ENCODE measurements at places on chromosomes 2 and 18.

GRCh38 chr18:34957864-34958259, 83.4 kb upstream of the MAPRE2 start:
- DNase-seq: no peak

DNA sequence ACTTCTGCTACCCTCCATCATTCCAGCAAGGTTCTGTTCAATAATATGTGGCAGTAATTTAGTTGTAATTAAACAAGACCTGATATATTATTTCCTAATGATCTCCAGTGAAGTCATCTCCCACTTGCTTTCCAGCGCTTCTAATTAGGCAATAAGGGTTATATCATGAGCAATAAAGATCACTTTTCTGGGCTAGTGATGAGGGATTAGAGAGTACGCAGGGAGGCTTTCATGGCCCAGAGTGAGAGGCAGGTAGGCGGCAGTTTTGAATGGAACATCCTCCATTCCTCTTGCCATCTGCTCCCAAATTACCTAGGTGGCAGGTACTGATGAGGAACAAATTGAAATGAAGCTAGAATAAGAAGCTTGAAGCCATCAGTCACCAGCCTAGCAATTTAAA, 358.1 kb upstream of the SYT4 start:
- no peak for DNase-seq

DNA sequence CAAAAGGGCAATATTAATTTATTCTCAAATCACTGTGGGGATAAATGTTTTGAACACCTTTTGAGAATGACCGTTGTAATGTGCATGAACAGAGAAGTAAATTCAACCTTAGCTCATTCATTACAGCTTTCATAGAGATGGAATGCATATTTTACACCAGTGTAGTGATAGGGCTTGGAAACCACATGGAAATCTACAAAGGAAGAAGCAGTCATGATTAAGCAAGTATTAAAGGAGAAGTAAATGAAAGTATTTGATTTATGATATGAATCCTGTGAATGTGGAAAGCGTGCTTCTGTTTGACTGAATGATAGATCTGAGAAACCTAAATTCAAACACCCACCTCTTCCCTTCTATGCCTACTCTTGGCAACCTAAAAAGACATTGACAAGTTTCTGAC, 64.7 kb downstream of the CDH7 start:
- DNase-seq: no peak

GRCh38 chr2:158999458-158999857, 31.0 kb downstream of the TANC1 start:
- DNase-seq: no peak

- DNase-seq: no peak
Observed at GRCh38 chr2:8538931-8539621, 142.8 kb upstream of the ID2 start.

DNA sequence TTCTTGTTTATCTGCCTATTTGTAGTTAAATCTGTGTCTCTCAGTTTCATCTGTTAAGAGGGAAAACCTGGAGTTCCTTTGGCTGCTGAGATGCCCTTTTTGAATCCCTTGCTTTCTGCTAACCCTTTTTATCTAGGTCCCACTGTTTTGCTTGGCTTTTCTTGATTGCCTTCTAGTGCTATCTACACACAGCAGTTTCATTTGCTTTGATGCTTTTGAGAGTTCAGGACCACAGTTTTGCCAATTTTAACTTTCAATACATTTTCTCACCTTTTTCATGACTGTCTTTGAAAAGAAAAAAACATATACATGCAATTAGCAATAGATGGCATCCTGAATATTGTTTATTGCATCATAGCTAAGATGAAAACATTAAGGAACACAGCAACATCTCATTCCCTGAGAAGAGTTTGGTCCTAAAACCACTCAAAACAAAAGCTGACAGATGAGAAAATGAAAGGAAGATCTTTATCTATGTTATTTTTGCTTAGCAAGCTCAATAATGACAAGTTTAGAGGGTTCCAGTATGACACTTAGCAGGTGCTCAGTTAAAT, 241.4 kb upstream of the MEX3C start:
- DNase-seq: no peak

- no peak for DNase-seq
Observed at GRCh38 chr2:47029737-47030524, 114.3 kb upstream of the MCFD2 start.

- DNase-seq: no peak
Observed at GRCh38 chr2:54122171-54122935, 6.9 kb downstream of the ACYP2 start.

- DNase-seq: no peak
Observed at GRCh38 chr2:241199897-241200821, 11.7 kb downstream of the ANO7 start.

DNA sequence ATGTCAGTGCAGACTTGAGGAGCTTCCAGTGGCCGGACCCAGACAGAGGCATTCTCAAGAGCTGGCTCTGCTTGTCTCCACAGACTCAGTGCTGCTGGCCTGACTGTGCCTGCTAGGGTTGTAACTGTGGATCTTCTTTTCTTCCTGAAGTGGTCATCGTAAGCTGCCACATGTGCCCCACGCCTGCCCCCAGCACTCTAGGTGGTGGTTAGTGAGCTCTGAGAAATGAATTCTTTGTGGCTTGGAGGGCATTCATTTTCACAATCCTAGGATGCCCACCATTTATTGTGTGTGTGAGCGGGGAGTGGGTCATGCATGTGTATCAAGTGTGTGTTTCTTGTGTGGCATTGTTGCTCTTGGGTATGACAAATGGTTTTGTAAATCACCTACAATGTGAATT, 23.1 kb downstream of the RAB12 start:
- DNase-seq: no peak

- DNase-seq: no peak
Observed at GRCh38 chr2:205739620-205740019, 57.3 kb downstream of the NRP2 start.

- no peak for DNase-seq
Observed at GRCh38 chr2:795531-796041, 118.4 kb upstream of the TMEM18 start.

GRCh38 chr2:180653481-180653880, 326.9 kb upstream of the UBE2E3 start:
- DNase-seq: no peak

DNA sequence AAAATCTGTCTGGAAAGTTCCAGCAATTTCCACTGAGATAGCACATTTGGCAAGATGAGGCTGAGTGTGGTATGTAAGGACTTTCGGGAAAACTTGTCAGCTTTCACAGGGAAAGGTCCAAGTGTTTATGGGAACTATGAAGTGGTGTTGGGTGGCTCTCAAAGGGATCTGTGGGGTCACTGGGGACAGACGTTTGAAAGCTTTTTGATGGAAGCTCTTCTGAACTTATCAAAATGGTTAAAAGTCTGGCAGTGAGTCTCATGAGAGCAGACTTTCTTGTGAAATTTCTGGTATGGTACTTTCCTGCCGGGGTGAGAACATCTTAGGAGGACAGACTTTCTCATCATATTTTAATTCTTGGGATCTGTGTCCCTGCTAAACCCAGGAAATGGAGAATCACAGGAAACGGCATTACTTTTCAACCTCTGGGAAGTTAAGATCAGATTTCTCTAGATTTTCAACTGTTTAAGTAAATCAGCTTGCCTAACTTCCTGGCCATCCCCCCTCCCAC, 546.3 kb upstream of the ZEB2 start:
- no peak for DNase-seq

DNA sequence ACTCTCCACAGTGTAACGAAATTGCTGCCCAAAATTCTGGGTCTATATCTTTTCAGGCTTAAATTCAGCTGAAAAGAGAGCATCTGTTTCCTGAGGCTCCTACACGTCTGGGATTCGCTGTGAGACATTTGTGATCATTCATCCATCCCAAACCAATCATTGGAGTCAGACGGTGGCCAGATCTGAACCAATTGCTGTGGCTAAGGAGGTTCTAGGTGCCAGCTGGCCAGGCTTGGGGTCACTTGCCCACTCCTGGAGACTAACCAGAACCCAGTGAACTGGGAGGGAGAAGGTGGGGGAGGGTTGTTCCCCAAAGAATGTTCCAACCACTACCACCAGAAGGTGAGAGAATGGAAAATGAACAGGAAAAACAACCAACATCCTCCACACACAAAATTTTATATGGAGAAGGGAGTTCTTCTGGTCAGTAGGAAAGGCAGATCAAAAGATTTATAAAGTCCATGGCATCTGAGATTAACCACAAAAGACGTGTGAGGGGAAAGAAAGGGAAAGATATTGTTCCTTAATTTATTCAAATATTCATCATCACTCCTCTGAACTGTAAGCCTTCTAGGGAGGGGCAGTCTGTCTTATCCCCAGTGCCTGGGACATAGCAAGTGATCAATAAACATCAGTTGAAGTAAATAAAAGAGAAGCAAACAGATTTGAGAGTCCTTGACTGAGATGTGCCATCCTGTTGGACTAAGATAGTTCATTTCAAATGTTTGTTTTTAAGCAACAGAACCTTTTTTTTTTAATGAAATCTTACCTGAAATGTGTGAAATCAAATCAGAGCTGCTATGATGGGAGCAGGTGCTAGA, 3.0 kb upstream of the RTKN start:
- DNase-seq: no peak

DNA sequence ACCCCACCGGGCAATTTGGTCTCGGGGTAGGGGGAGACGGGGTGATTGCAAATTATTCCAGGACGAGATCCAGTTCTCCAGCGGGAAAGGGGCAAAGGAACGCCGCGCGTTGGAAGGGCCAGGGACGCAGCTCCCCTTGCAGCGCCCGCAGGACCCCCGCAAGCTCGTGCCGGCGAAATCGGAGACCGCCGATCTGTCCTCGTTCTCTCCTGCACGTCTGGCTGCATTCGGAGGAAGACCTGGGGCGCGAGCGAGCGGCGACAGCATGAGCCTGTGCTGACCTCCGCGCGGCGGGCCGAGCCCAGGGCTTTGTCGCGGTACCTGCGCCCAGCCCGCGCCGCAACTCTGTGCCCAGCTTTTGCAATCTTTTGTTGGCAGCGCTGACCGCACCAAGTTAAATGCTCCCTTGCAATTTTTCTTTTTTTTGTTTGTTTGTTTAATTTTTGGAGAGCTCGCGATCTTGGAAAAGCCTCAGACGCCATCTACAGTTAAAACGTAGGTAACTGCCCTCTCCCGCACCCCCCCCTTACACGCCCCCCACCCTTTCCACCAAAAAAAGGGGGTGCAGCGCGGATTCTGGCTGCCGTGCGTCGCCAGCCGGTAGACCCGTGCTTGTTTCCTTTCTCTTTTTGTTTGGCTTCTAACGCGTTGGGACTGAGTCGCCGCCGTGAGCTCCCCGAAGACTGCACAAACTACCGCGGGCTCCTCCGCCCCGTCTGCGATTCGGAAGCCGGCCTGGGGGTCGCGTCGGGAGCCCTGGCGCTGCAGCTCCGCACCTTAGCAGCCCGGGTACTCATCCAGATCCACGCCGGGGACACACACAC, 667 bp downstream of the TRIB2 start:
- peak; percentile 36 for DNase-seq

GRCh38 chr2:203240491-203240890, 1.7 kb downstream of the CYP20A1 start:
- DNase-seq: no peak

DNA sequence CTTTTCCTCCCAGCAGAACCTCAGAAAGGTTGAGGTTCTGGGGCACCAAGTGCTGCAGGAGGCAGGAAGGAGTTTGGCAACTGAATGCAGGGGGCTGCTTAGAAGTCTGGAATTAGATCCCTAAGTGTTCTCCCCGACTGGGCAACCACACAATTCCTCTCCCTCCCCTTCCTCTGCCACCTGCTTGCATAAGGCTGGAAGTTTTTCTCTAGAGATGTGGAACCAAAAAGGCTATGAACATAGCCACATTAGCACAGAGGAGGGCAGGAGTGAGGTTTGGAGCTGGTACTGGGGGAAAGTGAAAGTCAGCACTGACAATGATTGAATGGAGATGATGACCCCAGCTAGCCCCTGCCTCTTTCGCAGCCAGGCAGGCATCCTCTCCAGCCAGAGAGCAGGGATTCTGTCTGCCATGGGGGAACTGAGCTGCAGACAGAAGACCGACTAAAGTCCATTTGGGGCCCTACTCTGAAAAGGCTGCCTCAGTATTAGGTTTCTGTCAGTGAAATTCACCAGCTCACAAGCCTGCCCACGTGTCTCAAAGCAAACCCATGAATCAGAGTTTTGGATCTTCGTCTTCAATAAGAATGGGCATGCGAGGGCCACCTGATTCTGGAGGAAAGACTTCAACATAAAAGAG, 87.9 kb upstream of the ITGA6 start:
- no peak for DNase-seq

DNA sequence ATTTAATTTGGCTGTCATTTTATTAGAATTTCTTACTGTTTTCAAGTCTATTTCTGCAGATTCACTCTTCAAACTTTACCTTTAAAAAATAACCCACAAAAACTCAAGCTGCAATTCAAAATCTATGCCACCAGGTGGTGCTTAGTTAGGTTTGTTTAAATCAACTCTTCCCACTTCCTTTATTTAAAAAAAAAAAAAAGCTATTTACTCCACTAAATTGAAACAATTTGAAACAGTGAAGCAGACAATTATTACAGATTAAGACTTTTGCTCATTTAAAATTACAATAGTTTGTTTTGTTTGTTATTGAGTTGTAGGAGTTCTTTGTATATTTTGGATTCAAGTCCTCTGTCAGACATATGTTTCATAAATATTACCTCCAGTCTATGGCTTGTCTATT, 300.0 kb downstream of the PDE11A start:
- DNase-seq: no peak

DNA sequence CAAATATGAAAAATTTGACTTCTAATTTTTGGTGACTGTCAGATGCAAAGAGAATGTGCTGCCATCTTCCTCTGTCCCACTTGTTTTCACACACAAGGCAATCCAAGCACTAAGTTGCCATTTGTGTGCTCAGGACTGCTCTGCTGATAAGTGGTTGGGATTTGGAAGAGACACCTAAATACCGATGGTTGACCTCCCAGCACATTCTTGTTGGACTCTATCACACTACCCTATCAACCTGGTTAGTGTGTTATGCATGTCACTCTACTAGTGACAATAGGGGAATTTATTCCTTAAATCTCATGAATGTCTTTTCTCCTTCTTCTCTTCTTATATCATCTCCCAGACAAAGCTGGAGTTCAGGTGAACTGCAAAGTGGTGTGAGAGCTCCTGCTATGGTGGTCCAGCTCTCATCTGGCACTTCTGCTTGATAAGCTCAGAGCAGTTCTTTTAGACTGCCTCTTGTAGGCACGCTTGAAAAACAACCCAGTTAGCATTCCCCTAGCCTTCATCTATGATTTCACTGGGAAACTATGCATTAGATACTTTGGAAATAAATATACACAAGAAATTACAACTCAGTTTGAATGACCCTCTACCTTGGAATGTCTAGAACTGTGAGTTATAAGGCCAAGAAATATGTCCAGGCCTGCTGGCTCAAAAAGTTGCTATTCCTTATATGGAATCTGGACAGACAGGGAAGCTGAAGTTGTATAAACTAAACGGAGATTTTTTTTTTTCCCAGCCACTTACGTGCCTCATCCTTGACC, 404.8 kb downstream of the MEIS1 start:
- DNase-seq: peak; percentile 88
